ENCODE measurements at places on chromosomes 4 and X.

DNA sequence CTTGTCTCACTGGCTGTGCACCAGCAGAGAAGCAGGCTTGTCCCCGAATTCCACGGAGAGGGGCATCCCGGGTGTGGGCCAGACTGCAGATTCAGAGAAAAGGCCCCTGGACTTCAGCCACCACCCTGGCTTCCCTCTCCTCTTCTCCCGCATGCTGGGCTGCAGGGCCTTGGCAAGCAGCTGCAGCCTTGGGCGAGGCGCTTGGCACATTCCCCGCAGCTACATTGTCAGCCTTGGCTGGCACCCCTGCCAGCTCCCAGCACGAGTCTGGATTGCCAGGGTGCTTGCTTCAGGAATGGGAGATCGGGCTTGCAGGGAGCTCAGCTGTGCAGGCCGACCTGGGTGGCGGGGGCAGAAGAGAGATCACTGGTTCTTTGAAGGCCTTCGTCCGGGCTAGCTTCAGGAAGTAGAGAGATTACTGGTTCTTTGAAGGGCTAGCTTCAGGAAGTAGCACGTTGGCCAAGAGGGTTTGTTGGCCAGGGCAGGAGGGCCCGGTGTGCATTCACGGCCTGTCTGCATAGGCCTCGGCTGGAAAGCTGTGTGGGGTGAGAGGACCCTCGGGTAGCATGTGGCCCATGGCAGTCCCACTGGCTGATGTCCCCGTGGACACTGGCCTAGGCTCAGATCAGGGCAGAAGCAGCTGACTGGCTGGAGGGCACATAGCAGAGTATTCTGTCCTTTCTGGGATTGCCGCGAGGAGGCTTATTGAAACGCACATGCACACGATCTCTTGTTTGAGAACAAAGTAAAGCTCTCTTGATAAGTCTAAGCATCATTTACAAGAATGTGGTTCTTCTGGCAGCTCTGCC lies 2.7 kb downstream of the ABCD1 start:
- no peak for DNase-seq

DNA sequence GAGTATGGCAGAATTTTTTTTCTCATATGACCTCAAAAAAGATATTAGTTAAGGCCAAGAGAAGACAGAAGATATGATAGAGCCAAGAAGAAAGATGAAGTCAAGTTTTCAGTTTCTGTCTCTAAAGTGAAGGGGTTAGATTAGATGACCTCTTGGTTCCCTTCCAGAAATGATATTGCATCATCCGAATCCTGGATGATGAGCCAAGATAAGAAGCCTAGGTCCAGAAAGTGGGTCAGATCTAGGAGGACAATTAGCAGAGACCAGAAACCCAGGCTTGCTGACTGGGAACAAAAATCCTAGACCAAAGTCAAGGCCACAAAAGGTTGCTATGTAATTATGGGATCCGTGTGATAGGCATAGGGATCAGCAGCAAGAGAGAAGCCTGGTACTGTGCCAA lies 20.2 kb downstream of the SATL1 start:
- no peak for DNase-seq

DNA sequence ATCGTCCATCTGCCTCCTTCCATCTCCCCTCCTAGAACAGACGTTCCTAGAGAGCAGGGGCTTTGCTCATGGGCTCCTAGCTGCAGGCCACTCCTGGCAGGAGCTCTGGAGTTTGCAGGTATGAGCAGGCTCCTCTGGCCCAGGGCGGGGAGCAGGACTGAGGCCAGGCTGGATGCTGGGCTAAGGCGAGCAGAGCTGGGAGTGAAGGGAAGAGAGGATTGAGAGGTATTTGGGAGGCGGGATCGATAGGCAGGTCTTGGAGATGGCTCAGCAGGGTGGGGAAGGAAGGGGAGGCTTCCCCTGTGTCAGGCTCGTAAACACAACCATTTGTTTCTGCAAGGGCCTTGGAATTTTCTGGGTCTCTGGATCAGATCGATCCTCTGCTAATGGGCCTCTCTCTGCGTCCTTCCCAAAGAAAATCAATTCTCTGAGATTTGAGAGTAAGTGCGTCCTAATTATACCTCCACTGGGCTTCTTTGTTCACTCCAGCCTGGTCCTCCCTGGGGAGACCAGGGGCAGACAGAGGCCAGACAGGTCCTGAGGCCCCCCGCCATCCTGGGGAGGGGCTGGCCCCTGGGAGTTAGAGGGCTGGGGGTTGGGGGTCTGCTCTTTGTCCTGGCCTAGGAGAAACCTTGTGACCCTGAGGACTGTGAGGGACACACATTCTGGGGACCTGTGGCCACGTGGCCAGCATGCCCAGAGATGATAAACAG lies 94.8 kb upstream of the PSAPL1 start:
- no peak for DNase-seq

DNA sequence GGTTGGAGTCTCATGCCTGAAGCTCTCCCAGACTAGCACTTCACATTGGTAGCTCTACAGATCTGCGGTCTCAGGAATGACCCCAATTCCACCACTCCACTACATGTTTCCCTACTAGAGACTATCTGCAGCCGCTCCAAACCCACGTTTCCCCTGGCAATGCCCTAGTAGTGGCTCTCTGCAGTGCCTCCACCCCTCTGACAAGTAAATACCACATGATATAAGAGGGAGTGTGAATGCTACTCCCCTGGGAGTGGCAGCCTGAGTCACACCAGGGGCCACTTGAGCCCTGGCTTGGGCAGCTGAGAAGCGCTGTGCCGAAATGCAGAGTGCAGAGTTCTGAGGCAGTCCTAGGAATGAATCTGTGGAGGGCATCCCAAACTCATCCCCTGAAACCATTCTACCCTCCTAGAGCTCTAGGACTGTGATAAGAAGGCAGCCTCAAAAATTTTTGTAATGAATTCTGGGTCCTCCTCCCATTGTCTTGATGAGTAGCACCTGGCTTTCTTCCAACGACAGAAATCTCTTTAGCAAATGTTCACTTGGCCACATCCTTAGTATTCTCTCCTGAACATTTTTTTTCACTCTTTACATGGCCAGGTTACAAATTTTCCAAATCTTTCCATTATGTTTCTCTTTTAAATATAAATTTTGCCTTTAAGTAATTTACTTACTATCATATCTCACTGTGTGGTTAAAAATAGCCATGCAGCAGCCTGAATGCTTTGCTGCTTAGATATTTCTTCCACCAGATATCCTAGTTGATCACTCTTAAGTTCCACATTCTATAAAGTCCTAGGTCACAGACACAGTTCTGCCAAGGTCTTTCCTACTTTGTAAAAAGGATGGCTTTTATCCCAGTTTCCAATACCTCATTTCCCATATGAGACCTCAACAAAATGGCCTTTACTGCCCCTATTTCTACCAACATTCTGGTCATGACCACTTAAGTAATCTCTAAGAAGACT lies 160.2 kb upstream of the CPEB2 start:
- no peak for DNase-seq

- no peak for DNase-seq
Measured at GRCh38 chr4:7705062-7705461, 234.6 kb downstream of the AFAP1 start.

DNA sequence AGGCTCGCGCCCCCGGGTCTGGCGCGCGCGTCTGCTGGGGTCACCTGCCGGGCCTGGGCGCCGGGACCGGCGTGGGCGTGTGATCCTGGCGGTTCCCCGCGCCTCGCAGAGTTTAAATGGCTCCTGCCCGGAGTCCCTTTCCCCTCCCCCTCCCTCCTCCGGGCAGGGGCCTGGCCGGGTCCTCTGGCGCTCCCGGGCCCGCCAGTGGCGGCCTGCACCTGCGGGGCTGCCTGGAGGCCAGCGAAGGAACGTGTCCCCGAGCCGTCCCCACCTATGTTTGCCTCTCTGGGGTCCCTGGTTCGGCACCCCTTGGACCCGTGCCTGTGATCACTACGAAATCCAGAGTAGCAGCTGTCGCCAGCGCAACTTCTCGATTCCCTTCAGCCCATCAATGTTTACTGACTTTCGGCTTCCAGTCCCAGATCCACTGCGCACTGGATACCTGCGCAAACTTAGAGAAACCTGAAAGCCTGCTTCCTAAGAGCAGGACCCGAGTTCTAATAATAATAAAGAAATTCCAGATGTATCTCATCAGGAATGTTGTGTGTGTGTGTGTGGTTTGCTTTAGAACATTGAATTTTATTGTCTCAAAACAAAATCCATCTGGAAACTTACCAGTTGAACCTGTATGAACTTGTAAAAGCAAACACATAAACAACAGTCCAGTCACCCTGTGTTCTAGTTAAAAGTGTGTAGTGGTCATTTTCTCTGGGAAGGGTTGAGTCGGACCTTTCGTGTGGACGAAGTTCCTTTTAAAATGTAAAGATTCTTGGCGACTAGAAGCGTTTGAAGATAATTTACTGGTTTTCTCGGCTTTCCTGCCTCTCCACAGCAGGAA lies 788 bp downstream of the SHROOM2 start:
- no peak for DNase-seq

- no peak for DNase-seq
Measured at GRCh38 chr4:99845179-99845578, 28.6 kb downstream of the DAPP1 start.

DNA sequence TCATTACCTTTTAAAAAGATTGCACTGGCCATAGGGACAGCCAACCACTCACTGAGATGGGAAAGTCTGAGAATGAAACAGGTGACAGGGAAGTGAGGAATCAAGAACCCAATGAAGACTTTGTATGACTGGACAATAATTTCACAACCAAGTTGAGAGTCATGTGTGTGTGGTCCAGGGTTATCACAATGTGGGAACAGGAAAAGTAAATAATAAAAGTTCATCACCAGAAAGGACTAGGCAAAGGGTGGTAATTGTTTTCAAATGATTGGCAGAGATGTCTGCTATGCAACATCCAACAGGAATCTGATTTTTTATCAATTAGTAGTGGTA lies 129.3 kb downstream of the AMELX start:
- no peak for DNase-seq
